Skeletal muscle cell (primary cell): ENCODE measurements at places on chromosomes 7 and 10.

DNA sequence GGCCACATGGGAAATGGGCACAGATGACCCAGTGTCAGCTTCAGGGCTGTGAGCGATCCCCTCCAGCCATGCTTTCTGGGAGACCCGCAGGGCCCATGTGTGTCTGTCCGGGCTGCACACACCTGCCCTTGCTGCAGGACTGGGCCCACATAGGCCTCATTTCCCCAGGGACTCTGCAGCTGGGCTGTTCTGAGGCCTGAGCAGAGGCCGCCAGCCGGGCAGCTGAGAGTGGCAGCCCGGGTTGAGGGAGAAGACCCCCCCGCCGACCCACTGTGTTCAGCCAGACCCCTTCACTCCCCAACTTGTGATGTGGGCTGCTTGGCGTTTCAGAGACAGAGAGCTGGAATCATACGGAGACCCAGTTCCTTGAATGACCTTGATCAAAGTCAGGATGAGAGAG, 50.1 kb upstream of the DPYSL4 start:
- no peak for DNase-seq

- DNase-seq: no peak
These were observed 403.7 kb downstream of the GALNT17 start for GRCh38 chr7:71535616-71536015.

GRCh38 chr10:85649461-85649860, 717.1 kb downstream of the GRID1 start:
- DNase-seq: no peak

DNA sequence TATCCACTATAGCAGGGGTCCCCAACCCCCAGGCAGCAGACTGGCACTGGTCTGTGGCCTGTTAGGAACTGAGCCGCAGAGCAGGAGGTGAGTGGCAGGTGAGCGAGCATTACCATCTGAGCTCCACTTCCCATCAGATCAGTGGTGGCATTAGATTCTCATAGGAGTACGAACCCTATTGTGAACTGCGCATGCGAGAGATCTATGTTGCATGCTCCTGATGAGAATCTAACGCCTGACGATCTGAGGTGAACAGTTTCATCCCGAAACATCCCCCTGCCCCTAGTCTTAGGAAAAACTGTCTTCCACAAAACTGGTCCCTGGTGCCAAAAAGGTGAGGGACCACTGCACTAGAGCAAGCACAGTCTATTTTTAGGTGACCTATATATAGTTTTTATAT, 23.6 kb downstream of the ASZ1 start:
- DNase-seq: no peak

DNA sequence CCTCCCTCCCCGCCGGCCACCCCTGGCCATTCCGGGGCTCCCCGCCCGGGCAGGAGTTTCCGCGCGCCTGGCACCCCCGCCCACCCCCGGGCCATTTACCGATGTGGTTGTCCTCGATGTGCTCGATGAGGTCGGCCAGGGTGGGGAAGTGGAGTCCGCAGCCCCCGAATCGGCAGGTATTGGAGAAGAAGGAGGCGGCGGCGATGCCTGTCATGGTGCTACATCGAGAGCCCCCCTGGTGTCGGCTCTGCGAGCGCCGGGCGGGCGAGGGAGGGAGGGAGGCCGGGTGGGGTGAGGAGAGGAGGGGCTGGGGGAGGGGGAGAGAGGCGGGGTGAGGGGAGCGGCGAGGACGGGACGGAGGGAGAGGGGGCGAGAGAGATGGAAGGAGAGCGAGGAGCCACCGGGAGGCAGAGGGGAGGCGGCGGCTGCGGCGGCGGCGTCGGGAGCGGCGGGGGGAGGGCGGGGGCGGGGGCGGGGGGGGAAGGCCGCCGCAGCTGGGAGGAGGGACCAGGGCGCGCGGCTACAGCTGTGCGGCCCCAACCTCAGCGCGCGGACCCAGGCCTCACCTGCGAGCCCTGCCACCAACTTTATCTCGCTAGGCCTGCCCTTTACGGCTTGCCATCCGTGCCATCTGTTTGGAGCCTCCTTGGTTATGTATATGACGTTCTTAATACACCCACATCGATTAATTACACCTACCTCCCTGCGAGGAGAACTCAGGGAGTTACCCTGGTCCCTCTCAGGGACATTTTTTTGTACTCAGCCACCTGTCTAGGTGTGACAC, at the start of gene JAZF1:
TSS of gene JAZF1 (minus strand) at position 432 of the 784 bp plus-strand sequence.
- no peak for DNase-seq
